Activated CD4-positive, alpha-beta T cell treated with anti-CD3 and anti-CD28 coated beads, Interleukin-2, Interleukin-4, amounts not matched to agents 100 ng/mL and 50 ng/mL, durations not matched to agents 16 hours and 8 hours (primary cell): ENCODE measurements at places on chromosomes 12 and 14.

GRCh38 chr14:95183532-95184412, 26.4 kb upstream of the DICER1 start:
- no peak for DNase-seq

DNA sequence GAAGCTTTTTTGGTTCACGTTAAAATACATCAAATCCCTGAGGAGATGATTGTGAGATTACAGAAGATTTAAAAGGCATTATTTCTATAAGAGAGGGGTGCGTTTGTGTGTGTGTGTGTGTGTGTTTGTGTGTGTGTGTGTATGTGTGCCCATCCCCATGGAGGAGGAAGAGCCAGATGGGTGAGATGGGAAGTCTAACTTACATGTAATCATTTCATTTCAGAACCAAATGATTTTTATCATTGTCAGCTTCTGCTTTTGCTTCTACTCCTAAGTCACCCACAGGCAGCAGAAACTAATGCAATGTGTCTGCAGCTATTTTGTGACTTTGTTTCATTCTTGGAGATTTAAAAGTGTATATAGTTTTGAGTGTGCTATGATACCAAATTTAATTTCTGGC, 68.7 kb downstream of the SLC4A8 start:
- DNase-seq, result no peak

GRCh38 chr12:84825149-84825548, 87.5 kb downstream of the SLC6A15 start:
- DNase-seq, result no peak

DNA sequence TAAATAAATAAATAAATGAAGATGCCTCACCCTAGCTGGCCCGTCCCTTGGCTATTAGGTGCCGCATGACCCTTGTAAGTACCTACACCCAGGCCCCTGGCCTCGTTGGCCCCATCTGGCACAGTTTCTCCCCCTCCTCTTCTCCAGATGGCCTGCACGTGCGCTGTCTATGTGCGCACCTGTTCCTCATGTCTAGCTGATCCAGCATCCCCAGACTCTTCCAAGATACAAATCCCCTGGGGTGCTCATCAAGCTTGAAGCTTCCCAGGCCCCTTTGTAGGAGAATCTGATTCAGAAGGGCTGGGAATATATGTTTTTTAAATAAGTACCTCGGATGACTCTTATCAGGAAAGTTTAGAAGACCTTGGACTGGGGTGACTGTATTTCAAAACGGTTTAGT, 133.3 kb downstream of the CHST11 start:
- no peak for DNase-seq

GRCh38 chr12:92452763-92453162, 250.0 kb upstream of the PLEKHG7 start:
- no peak for DNase-seq

GRCh38 chr12:39606712-39607423, 12.7 kb downstream of the ABCD2 start:
- DNase-seq, result no peak

GRCh38 chr14:69013943-69014782, 35.1 kb upstream of the ACTN1 start:
- DNase-seq, result no peak

DNA sequence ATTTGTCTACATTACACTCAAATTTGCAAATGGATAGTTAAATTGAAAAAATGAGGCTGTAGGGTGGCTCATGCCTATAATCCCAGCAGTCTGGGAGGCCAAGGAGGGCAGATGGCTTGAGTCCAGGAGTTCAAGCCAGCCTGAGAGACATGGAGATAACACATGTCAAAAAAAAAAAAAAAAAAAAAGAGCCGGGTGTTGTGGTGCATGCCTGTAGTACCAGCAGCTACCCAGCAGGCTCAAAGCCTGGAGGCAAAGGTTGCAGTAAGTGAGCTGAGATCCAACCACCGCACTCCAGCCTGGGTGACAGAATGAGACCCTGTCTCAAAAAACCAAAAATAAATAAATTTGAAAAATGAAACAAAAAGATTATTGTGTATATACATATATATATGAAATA, 119.9 kb upstream of the MGAT4C start:
- DNase-seq, result no peak

DNA sequence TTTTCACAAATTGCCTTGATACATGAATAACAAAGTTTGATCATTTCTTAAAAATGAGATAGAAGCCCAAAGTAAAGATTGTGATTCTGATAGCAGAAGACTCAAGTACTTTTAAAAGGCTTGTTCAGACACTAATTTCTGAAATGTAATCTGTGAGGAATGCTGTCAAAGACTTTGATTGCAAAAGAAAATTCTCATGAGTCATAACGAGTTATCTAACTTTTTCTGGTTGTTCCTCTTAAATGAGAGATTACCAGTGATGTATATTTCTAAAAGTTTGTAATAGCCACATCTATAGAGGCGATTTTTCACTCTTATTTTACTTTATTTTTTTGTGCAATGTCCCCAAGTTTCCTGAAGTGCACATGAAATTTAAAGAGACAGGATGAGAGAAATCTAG, 7.0 kb downstream of the PYGL start:
- DNase-seq, result no peak

DNA sequence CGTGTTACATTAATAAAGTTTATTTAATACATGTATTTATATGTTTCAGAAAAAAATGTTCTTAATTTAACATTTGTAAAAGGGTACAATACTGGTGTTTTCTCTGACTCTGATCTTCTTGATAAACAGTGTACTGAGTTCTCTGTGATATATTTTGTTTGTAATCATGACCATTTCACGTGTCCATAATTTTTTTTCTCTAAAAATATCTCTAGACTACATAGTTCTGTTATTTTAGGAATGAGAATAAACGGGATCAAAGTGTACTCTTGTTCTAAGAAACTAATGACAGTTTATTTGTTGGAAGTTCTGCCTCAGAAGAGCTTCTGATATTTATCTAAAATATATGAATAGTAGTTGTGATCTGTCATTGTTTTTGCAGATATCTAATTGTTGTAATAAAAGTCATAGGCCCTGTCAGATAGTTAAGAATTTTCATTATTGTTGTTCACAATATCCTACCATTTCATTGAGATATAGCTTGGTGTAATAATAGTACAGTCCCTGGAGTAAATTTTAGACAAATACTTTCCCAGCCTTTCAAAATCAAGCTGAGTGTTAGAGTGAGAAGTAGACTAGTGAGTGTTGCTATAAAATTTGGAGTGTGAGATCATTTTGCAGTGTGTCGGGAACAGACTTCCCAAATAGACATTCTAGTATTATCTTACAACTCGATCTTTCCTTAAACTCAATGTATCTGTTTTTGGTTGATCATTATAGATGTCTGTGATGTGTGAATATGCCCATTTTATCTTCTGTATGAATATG, 86.2 kb downstream of the ERC1 start:
- no peak for DNase-seq

GRCh38 chr12:96907671-96908422, 790 bp downstream of the NEDD1 start:
- peak; percentile 11 for DNase-seq

DNA sequence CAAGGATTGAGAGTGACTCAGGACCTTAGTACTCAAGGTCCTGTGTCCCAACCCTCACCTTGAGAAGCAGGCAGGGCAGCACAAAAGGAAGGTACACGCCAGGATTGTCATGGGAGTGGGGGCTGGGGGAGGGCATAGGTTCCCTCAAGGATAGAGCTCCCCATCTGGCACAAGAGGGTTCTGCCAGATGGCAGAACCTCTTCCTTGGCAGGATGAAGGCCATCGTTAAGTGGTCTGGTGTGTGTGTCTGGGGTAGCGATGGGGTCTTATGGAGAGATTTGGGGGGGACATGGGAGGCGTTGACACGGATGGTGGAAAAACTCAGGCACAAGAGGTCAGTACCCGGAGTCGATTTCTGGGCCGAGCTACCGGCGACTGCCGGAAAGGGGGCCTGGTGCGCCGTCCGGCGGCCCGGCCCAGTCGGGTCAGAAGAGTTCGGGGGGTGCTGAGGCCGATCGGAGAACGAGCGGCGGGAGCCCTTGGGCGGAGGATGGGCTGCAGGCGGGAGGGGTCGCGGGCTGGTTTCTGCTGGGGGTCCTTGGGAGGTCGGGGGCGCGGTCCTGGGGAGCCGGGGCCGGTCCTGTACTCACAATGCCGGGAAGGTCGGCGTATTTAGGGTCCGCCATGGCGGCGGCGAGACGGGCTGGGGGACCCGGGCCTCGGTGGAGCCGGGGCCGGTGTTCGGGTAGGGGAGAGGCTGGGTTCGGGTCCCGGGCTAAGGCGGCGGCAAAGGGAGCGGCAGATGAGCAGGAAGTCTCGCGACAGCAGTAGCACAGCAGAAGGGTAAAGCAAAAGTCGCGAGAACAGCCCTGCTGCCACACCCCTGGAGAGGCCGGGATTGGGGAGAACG, at the start of gene DCTN2:
DCTN2 (minus strand) TSS at position 755 of the 850 bp plus-strand sequence; CDS start at position 626, 129 bp downstream.
- DNase-seq, result peak; percentile 98
